ENCODE measurements at places on chromosomes 13 and 19. TPM values are rescaled to one million over a fixed set of nuclear protein-coding genes. Genes with fewer than 3 reads are reported as not detected.

EPSTI1 gene
- 2.4 TPM for total RNA-seq

PGLYRP1 gene
- total RNA-seq = 0.93 TPM

ZNF416 gene
- 10.8 TPM for total RNA-seq

ZNF554 gene
- 12.8 TPM for total RNA-seq

NCCRP1 gene
- total RNA-seq = 20.0 TPM

UGGT2 gene
- 87.5 TPM for total RNA-seq

PHLDB3 gene
- 16.4 TPM for total RNA-seq
